ENCODE measurements at places on chromosomes 1 and 21.
A peak's percentile ranks its signal among the peaks of the same experiment; 100 is the strongest.

- DNase-seq, result no peak
Observed at GRCh38 chr1:193514397-193514796, 328.0 kb upstream of the B3GALT2 start.

- DNase-seq, result no peak
Observed at GRCh38 chr21:37139902-37140301, 66.8 kb downstream of the TTC3 start.

- no peak for DNase-seq
Observed at GRCh38 chr1:113855630-113856400, 15.7 kb downstream of the PTPN22 start.

DNA sequence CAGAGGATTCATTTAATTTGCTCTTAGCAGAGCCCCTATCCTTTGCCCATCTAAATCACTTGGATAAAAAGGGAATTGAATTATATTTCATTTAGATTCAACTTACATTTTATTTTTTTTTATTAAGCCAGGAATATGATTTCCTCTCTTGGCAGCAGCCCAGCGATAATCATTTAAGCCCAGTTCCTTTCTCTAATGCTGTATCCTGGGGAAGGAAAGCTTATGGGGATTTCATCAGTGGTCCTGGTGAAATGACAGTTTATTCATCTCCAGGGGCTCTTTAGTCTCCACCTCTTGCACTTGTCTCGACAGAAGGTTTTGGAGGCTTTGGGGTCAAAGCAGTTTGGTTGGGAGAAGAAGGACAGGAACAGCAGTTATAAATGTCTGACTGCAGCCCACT, 50.4 kb upstream of the LRRC8D start:
- no peak for DNase-seq

GRCh38 chr1:9815150-9815549, 8.6 kb downstream of the CLSTN1 start:
- no peak for DNase-seq

GRCh38 chr1:202628646-202629215, 81.5 kb downstream of the SYT2 start:
- no peak for DNase-seq

GRCh38 chr1:6275826-6276782, 15.2 kb upstream of the GPR153 start:
- DNase-seq, result no peak

GRCh38 chr1:65119951-65120350, 28.1 kb upstream of the AK4 start:
- no peak for DNase-seq

DNA sequence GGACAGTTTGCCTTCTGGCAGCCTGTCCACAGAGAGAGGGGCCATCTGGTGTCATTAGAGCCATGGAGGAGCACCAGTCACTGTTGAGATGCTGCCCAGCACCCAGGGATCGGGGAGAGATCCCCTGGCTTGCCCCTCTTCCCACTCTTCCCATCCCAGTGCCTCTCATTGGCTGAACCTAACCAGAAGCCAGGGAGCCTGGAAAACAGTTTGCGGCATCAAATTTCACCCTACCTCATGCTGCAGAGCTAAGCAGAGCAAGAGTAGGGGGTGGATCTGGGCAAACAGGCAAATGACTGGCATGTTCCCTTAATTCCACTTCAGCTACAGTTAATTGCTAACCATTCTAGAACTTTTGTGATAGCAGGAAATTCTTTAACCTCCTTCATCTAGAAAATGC, 19.1 kb downstream of the TRAF5 start:
- no peak for DNase-seq

GRCh38 chr1:75996196-75996595, 64.0 kb upstream of the ASB17 start:
- no peak for DNase-seq

GRCh38 chr21:27021046-27021445, 54.2 kb upstream of the ADAMTS5 start:
- DNase-seq, result no peak

- DNase-seq, result no peak
Observed at GRCh38 chr21:42964546-42965210, 9.7 kb upstream of the PKNOX1 start.

DNA sequence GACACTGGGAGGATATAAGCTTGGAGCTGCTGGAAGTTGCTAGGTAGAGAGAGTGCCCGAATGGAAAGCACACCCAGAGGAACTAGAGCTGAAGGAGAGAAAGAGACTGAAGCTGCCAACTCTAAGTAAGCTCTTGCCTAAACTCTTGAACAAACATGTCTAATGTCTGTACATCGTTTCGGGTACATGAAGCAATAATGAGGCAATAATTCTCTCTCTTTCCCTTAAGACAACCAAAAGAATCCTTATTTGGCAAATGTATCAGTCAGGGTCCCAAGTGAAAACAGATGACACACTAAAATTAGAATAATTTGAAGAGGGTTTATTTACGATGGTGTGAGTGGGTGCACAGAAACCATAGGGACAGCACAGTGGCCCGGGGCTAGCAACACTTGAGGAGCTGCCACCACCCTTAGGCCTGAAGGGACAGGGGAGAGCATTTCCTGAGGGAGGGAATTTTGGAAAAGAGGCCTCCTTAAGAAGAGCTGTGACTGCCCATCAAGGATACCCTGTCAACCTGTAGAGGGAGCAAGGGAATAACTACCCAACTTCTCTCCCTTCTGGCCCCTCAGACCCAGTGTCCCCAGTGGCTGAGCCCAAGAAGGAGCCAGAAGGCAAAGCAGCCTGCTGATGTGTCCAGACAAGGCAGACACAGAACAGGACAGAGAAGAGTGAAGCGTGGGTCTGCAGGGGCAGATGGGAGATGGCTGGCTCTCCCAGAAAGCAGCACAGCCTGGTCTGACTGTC, 36.1 kb upstream of the KHDRBS1 start:
- no peak for DNase-seq

DNA sequence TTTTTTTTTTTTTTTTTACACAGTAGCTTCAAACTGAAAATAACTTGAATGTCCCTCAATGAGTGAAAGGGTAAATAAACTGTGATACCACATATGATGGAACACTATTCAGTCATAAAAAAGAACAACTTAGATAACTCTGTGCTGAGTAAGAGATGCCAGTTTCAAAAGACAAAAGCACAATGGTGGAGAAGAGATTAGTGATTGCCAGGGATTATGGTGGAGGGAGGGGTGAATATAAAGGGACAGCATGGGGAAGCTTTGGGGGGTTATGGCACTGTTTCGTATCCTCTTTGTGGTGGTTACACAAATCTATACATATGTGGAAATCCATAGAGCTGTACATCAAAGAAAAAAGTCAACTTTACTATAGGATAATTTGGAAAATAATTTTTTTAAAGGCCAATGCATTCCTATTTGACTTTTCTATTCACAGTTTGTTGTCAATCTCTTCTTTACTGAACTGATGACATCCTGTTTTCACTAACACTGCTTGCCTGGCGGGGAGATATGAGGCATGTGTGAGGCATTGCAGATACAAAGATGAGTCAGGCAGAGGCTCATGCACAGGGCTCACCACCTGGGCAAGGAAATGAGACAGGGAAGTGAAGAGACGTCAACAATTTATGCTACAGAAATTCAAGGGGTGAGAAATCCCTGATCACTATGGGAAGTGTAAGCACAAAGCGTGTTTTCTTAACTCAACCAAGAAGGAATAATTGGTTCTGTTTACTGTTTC, 302.7 kb downstream of the DUSP10 start:
- DNase-seq, result peak; percentile 70

DNA sequence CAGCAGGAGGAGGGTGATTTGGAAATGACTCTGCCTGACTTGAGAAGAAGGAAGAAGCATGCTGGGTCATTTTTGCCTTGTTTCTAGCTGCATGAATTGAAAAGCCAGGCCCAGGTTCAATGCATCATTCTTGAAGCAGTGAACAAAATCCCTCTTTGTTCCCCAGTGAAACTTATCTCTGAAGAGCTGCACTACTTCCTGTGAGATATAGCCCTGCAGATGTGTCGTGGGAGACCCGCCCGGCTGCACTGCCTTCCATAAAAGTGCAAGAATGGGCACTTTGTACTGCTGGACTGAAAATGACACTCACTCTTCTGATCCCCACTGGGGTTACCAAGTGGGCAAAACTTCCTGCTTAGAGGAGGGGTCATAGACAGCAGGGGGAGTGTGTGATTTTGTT, 249.2 kb upstream of the NFIA start:
- DNase-seq, result no peak

DNA sequence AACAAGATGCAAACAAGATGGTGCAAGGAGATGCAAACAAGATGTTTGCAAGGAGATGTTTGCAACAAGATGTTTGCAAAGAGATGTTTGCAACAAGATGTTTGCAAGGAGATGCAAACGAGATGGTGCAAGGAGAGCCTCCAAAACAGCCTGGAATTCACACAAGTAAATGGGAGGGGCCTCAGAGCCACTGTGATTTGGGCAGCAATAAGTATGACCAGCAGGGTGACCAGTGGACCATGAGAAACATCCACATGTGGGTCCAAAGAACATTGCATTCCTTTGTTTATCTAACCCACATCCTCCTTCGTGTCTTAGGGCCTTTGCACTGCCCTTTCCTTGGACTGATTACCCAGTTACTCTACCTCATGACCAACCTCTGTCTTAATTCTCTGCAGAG, 162.9 kb downstream of the PLPP3 start:
- no peak for DNase-seq

GRCh38 chr1:9866836-9867235, 43.1 kb upstream of the CLSTN1 start:
- no peak for DNase-seq

- DNase-seq, result no peak
Observed at GRCh38 chr1:110340207-110340468, 961 bp downstream of the RBM15 start.

GRCh38 chr1:44489481-44489880, 84.4 kb downstream of the RNF220 start:
- no peak for DNase-seq

- no peak for DNase-seq
Observed at GRCh38 chr1:236450779-236451178, 56.7 kb downstream of the EDARADD start.

- DNase-seq, result peak; percentile 43
Observed at GRCh38 chr21:24045775-24046215, 1561.5 kb downstream of the MRPL39 start.

Measured in stimulated activated CD8-positive, alpha-beta memory T cell treated with anti-CD3 and anti-CD28 coated beads, Interleukin-4, amount 100 ng/mL, for 48 hours (primary cell).